ENCODE measurements at places on chromosomes 7 and 10.

DNA sequence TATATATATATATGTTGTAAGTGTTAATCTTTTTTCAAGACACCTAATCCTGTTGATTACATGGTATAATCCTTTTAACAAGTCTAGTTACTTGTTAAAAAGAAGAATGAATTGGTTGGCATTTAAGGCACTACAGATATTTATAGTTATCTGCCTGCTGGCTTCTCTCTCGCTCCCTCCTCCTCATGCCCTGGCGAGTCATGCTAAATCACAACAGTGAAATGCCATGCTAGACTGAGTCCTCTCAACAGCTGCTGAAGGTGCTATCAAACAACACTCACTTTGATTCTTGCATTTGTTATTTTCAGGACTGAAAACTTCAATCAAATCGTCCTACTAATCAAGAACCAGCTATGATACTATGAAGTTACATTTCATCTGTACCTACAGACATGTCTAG lies 15.4 kb downstream of the NRAP start:
- DNase-seq, result no peak

- peak; percentile 82 for DNase-seq
Measured at GRCh38 chr7:130971297-130971696, 237.3 kb upstream of the KLF14 start.

DNA sequence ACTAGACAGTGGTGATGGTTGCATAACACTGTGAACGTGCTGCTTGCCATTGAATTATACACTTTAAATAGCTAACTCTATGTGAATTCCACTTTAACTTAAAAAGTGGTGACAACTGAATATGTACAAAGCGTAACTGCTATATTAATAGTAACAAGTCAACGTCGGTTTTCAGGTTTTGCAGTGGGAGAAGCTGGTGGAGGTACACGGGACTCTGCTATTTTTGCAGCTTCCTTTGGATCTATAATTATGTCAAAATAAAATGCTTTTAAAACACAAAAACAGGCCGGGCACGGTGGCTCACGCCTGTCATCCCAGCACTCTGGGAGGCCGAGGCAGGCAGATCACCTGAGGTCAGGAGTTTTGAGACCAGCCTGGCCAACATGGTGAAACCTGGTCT lies 21.0 kb downstream of the AP5Z1 start:
- no peak for DNase-seq

- DNase-seq, result no peak
Measured at GRCh38 chr10:70840836-70841235, 25.1 kb downstream of the SGPL1 start.

DNA sequence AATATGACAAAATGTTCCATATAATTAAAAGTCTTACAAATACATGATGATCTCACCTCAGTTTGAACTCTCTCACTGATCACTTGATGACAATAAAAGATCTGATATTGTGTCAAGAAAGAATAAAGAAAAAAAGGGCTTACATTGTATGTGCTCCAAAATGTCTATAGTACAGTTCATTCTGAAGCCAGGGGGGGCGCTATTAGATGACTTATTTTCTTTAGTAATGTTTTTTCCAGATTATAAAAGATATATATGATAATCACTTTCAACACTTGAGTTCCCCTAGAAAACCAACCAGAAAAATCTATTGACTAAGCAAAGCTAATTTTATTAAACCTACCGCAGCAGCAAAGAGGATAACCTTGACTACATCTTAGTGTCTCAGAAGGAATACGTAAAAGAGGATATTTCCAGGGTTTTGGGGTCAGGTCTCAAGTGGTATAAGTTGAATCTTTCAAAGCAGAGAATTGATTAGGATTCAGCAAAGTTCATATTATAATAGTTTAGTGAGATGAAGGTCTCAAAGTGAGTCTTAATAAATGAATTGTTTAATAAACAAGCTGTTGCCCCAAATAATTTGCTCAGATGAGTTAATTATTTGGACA lies 55.8 kb downstream of the PTN start:
- DNase-seq, result no peak

GRCh38 chr10:3323865-3324498 lies 151.4 kb upstream of the PITRM1 start:
- DNase-seq, result no peak

DNA sequence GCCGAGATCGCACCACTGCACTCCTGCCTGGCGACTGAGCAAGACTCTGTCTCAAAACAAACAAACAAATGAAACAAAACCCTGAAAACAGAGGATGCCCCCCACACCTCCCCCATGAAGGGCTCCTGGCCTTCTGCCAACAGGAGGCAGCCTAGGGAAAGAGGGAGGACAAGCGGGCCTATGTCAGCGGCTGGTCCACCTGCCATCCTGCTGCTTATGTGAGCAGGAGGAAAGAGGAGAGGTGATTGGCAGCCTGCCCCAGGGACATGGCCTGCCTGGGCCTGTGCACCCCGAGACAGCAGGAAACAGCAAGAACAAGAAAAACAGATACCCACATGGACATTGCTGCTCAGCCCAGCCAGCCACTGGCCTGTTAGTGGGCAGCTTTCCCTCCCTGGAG lies 9.1 kb upstream of the ZNF316 start:
- DNase-seq, result no peak

DNA sequence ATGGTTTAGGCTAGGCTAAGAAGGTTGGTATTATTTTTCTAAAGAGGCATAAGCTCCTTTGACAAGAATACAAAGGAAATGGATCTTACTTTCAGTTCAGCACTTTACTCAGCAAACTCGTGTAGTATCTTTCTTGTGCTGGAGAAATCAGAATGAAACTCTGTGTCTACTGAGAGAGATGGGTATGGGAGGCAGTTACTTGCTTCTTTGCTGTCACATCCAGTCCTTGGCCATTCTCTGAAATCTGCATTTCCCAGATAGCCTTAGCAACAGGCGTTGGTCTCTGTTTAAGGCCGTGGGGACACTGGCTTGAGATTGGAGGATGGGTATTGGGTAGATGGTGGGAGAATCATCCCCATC lies 180.5 kb downstream of the NRP1 start:
- DNase-seq, result peak; percentile 77

DNA sequence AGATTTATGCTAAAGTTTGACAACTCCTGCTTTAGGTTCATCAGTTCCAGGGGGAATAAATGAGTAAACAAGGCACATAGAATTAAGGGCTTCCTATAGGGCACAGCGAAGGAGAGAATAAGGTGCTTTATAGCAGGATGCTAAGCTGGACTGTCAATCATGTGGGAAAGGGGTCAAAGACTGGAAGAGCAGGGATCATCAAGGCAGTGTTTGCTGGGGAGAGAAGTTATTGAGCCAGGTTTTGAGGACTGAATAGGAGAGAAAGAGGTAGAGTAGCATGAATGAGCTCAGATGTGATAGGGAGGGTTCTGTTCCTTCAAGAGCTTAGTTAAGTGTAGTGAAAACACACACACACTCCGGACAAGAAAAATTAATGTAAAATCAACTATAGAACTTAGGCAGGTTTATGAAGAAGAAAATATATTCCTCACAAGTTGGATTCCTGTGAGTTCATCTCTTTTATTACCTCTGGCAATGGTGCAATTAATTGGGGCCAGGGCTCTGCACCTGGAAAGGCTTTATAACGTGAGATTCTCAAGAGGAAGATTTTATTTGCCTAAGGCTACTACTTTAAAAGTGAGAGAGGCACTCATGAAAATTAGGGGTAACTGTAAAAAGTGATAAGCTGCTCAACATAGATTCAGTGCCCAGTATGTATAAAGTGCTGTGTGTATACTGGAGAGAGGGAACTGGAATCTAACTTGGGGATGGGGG lies 222.4 kb downstream of the AUTS2 start:
- no peak for DNase-seq

DNA sequence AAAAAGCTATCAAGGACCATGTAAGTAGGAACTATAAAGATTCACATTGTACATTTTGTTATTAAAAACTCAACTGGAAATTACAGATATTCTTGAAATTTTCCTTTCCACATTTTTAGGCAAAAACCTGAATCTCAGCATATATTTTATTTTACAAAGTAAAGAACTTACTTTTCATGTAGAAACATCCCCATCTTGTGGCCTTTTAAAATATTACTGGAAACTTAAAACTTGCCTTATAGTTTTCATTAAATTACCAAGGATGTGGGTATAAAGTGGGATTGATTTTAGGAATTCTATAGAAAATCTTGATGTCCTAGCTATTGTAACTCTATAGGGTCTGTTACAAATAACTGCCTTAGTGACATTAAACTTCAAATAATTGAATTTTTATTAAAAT lies 10.6 kb downstream of the DBF4 start:
- no peak for DNase-seq

- DNase-seq, result no peak
Measured at GRCh38 chr10:132153616-132154217, 33.0 kb upstream of the DPYSL4 start.

- DNase-seq, result no peak
Measured at GRCh38 chr10:87613751-87614150, 45.9 kb upstream of the PAPSS2 start.

DNA sequence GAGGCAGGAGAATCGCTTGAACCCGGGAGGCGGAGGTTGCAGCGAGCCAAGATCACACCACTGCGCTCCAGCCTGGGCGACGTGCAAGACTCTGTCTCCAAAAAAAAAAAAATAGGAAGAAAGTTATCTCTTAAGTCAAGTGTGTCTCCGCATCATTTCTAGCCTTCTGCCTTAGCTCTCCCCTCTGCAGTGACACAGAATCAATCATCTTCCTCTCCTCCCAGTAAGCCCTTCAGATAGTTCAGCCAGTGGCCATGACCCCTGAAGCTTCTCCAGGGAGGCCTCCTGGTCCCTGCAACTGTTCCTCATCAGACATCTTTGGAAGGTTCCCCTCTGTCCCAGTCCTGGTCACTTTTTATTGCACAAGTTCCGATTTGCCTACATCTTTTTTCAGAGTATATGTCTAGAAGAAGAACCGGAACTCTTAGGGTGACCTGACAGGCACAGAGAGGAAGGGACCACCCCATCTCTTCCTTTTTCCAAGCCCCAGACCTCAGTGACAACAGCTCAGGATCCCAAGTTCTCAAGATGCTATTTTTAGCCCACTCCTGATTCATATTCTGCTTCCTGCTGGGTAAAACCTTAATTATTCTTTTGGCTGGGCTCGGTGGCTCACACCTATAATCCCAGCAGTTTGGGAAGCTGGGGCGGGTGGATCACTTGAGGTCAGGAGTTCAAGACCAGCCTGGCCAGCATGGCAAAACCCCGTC lies 6.6 kb upstream of the RHBDD2 start:
- DNase-seq, result no peak

DNA sequence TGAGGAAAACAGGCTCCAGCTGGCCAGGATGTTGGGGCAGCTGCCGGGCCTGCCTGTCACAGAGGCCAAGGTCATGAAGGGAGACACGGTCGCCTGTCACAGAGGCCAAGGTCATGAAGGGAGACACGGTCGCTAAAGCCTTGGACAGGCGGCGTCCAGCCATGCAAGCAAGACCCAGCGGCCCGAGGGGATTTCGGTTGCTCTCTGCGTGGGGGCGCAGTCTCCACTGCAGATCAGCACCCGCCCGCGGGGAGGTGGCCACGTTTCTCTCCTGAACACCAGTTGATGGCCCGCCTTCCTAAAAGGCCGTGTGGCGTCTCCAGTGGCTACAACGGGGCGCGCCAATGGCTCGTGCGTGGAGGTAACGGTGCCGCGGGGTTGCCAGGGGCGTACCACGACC lies 67.0 kb upstream of the PCGF5 start:
- no peak for DNase-seq

Data from T-helper 1 cell (primary cell).